ENCODE measurements at places on chromosomes 13 and 19.

- no peak for DNase-seq
Measured at GRCh38 chr19:38735257-38735686, 9.0 kb downstream of the CAPN12 start.

- no peak for DNase-seq
Measured at GRCh38 chr19:2249880-2250765, 1.0 kb downstream of the AMH start.

GRCh38 chr13:64798422-64798821, 2431.7 kb downstream of the PCDH9 start:
- no peak for DNase-seq

DNA sequence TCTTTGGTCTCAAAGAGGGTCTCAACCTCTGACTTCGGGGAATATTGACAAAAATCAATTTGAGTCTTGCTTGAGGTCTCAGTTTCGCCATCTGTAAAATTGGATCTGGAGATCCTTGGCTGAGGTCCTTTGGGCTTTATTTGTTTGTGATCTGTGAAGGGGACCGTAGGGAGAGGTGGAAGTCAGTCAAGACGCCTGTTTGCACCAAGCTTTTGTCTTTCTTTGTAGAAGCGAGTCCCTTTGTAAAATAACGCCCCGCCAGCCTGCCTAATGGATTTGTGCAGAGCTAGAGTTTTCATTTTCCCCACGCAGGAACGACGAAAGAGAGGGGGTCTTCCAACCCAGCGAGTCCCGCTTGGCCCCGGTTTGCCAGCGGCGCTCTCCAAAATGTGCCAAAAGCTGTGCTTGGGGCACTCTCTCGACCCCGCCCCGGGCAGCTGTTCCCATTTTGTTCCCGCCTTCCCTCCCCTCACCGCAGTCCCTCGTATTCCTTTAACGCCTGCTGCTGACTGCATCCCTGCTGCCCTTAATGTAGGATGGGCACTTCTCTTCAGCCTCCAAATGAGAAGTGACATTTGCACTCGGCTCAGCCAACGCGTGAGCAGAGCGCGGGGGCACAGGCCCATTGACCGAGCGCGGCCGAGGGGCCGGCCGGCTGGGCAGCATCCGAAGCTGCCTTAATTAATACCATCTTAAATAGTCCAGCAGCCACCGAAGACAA, 13.0 kb downstream of the ZIC5 start:
- no peak for DNase-seq

DNA sequence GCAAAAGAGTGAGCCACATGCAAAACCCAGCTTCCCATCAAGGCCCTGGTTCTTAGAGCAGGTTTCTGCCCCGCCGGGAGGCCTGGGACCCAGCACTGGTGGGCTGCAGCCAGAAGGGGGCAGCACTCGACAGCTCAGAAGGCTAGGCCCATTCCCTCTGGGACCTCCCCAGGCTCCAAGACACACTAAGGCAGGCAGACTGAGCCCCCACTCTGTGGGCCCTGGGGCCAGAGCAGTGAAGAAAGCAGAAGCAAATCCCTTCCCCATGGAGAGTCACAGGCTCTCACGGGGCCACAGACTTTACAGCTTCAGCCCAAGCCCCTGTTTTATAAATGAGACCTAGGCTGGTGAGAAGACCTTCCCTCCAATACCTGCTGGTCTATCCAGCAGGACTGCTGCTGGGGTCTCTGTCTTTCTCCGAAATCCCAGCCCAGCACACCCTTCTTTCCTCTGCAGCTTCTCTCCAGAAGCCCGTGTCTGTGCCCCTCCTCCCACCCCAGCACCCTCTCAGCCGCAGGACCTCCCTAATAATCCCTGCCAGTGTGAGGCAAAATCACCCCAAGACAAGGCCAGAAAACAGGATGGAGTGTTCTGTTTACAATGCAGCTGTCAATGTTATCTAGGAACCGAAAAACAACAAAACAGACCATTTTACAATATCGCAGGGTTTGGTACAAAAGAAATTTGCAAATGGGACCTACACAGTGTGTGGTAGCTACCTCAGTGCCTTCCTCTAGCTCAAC, 109.3 kb downstream of the ABCC4 start:
- peak; percentile 62 for DNase-seq
